ENCODE measurements at places on chromosomes 2 and 18.
A peak's percentile ranks its signal among the peaks of the same experiment; 100 is the strongest.

GRCh38 chr2:207731138-207731537 lies 19.7 kb downstream of the CCNYL1 start:
- no peak for DNase-seq

DNA sequence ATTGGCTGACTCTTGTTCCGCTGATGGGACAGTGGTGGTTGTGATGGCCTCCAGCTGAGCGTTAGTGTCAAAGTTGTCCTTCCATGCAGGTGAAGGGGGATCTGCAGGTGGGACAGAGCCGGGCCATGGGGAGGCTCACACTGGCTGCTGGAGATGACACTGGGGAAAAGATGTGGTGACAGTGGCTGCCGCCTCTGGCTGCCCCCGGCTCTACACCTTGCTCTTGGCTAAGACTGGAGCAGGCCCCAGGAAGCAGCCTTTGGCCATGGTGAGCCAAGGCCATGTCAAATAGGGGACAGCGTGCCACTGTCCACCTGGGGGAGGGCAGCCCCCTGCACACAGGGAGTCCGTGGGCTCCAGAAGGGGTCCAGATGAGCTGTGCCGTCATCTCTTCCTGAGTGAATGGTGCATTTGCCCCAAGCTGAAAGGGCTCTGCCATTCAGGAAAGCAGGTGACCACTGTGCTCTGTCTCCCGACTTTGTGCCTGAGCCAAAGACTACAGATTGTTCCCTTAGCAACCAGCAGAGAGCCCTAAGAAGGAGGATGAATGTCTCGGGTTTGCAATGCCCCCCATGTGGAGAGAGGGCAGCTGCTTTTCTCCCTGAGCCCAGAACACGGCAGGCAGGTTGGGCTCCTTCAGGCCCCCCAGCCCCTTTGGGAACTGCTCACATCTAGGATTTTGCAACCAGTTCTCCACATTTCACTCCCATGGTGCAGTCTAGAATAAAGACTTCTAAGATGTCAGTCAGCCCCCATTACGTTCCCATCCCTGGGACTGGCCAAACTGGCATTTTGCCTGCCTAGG lies 79.1 kb upstream of the BCL2L11 start:
- no peak for DNase-seq

DNA sequence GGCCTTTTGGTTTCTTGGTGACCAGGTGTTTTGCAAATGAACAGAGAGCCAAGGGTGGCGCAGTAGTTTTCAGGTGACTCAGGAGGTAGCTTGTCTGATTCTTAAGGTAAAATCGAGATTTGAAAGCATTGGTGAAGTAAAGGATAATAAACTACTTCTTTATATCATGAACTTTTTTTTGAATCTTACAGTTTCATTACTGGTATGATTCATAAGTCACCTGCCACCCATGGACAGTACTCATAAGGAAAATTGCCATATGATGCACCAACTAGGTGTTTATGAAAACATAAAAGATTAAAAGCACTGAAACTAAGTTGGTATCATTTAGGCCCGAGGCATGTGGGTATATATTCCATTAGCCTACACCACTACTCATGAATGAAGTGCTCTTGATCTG lies 84.1 kb upstream of the MGAT5 start:
- no peak for DNase-seq

DNA sequence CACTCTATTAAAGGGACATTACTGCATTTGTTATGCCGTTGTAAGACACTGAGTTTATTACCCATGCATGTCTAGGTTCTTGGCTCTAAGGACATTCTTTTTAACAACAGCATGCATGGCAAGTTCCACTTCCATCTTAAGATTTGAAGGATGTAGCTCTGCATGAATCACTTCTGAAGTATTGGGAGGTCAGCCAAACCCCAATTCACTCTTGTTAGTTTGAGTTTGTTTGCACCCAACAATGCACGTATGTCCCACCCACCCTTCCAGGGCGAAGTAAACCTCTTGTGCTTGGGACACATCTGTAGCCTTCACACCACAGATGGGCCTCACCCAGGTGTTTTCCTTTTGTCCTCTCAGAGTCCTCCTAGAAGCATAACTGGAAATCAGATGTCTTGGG lies 5.6 kb upstream of the LAMA3 start:
- DNase-seq = no peak

GRCh38 chr18:58862356-58862755 lies 2.3 kb upstream of the ZNF532 start:
- no peak for DNase-seq

DNA sequence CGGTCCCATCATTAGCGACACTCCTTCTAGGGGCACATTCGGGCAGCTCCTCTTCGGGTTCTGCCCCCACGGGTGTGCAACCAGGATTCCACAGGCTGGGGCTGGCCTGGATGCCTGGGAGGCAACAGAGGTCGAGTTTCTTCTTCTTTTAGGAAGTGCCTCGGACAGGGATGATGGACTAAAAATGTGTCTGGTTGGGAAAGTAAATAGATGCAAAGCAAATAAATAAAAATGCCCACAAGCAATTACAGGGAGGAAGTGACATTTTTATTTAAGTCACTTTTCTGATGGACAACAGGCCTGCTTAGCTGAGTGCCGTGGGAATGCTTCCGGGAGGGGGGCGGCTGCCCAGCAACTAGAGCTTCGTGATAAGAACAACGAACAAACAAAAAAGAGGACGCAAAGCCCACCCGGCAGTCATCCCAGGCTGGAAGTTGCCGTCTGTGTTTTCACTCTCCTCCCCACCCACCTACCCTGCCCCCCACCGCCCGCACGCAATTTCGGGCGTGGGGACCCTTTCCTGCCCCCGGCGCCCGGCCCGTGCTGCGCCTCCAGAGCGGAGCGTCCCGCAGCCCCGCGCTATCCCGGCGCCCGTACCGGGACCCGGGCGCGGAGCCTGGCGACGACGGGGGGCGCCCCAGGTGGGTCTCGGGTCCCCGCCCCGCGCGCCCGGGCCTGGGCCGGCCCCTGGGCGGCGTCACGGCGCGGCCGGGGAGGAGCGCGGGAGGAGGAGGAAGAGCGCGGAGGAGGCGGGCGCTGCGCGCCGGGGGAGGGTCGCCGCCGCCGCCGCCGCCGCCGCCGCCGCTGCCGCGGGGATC lies 412 bp upstream of the NCK2 start:
- peak; percentile 68 for DNase-seq

DNA sequence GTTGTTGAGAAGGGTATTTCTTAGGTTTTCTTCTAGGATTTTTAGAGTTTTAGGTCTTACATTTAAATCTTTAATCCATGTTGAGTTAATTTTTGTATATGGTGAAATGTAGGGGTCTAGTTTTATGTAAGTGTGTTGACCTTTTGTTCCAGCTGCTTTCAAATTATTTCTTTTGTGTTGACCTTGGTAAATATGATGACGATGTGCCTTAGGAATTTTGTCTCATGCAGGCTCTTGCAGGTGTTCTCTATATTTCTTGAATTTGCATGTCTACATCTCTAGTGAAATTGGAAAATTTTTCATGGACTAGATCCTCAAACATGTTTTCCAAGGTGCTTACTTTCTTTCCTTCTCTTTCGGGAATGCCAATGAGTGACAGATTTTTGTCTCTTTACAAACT lies 1609.3 kb upstream of the ZEB2 start:
- no peak for DNase-seq

DNA sequence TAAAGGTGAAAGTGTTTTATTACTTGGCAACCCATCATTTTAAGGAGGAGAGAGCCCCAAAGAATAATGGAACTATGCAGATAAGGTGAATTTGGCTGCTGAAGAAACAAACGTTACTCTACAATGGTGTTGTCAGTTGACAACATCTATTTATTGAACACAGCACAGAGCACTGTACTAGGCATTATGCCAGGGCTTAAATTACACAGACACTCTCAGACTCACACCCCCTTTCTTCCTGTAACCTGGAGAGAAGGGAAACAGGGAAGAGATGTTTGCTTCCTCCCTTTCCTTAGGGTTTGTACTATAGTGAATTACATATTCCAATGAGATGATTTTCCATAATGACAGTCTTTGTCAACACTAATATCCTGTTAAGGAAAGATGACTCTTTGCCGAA lies 94.0 kb upstream of the ATP5MC3 start:
- DNase-seq = no peak

GRCh38 chr2:69538249-69538648 lies 101.0 kb upstream of the NFU1 start:
- no peak for DNase-seq

GRCh38 chr2:58900246-58901027 lies 659.3 kb upstream of the FANCL start:
- DNase-seq = no peak

DNA sequence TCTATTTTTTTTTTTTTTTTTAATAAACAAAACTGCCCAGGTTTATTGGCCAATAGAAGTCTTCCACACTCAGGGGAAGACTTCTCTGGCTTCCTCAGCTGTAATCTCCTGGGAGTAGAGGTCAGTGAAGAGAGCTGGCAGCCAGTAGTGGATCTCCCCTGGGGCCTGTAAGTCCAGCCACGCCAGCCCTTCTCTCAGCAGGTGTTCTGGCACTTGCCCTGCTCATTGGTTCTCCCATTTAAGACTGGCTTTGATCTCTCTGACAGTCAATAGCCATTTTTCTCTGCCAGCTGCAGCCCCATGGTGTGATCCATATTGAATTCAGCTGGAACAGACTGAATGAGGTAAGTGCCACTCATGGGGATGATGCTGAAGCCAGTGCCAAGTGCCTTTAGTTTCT lies 170.6 kb upstream of the SPHKAP start:
- DNase-seq = no peak

- peak; percentile 20 for DNase-seq
Measured at GRCh38 chr2:9800975-9801726, 42.1 kb upstream of the TAF1B start.

DNA sequence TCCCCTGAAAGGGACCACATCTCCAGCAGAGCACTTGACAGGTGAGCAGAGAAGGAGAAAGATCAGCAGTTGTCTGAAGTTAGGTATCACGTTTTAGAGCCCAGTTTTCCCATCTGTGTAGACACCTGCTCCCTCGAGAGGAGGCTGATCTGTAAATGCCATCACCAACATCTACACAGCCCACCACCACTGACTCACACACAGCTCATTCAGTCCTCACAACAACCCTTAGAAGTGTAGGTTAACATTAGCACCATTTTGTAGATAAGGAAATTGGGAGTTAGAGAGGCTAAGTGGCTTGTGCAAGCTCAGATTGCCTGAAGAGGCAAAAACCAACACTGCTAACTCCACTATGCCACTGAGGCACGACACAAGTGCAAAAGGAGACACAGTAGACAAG lies 37.2 kb upstream of the STAT1 start:
- DNase-seq = no peak

- DNase-seq = peak; percentile 31
Measured at GRCh38 chr2:50529600-50530218, 502.2 kb downstream of the NRXN1 start.

GRCh38 chr2:105373895-105374401 lies 24.9 kb downstream of the FHL2 start:
- DNase-seq = no peak

Data from LoVo (cell line).